Erythroblast (primary cell): ENCODE measurements at places on chromosomes 5 and 9.
A peak's percentile ranks its signal among the peaks of the same experiment; 100 is the strongest.

DNA sequence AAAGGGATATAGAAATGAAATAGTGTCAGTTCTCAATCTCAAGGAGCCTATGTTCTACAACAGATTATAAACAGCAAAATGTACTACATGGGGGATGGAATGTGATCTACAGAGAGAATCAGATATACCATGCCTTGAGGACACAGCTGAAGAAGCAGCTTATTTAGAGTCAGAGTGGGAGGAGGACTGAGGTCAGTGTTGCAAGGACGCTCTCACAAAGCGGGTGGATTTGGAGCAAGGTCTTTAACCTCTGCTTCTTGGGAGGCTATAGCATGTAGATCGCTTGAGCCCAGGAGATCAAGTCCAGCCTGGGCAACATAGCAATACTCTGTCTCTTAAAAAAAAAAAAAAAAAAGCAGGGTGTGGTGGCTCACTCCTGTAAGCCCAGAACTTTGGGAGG lies 32.8 kb upstream of the PLIN2 start:
- peak; percentile 68 for DNase-seq

DNA sequence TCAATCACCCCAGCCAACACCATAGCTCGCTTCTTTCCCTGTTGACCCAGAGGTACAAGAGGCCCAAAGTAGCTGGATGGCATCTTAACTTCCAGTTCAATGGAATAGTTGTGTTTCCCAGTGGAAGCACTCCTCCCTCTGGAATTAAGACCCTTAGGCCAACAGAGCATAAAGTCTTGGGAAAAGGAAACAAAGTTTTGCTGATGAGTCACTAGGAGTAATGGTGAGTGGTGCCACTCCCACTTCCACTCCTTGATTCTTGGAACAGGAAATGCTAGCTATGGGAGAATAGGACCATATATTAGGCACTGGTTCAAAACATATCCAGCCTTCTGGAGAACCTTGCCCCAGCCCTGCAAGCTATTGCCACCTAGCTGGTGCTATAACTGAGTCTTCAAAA lies 44.7 kb upstream of the LMX1B start:
- DNase-seq: no peak

GRCh38 chr9:111803924-111804323 lies 9.2 kb upstream of the SHOC1 start:
- DNase-seq: no peak

DNA sequence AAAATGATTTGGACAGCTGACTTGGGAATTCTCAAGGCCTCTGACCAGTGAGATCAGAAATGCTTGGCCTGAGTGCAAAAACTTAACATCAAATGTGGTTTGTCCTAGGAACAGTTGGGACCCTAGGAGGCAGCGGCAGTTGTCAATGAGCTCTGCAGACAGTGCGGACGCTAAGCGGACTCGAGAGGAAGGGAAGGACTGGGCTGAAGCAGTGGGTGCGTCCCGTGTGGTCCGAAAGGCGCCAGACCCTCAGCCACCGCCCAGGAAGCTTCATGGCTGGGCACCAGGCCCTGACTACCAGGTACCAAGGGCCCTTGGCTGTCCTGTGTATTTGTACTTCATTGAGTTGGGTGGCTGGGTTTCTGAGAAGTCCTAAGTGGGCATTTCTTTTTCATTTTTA lies 43.7 kb upstream of the POMT1 start:
- no peak for DNase-seq

GRCh38 chr5:54156577-54156976 lies 153.8 kb downstream of the ARL15 start:
- no peak for DNase-seq

GRCh38 chr5:132074772-132075718 lies 1.5 kb downstream of the CSF2 start:
- no peak for DNase-seq

GRCh38 chr5:106854105-106854687 lies 816.5 kb downstream of the EFNA5 start:
- no peak for DNase-seq
